ENCODE measurements at places on chromosomes 3 and 15.

DNA sequence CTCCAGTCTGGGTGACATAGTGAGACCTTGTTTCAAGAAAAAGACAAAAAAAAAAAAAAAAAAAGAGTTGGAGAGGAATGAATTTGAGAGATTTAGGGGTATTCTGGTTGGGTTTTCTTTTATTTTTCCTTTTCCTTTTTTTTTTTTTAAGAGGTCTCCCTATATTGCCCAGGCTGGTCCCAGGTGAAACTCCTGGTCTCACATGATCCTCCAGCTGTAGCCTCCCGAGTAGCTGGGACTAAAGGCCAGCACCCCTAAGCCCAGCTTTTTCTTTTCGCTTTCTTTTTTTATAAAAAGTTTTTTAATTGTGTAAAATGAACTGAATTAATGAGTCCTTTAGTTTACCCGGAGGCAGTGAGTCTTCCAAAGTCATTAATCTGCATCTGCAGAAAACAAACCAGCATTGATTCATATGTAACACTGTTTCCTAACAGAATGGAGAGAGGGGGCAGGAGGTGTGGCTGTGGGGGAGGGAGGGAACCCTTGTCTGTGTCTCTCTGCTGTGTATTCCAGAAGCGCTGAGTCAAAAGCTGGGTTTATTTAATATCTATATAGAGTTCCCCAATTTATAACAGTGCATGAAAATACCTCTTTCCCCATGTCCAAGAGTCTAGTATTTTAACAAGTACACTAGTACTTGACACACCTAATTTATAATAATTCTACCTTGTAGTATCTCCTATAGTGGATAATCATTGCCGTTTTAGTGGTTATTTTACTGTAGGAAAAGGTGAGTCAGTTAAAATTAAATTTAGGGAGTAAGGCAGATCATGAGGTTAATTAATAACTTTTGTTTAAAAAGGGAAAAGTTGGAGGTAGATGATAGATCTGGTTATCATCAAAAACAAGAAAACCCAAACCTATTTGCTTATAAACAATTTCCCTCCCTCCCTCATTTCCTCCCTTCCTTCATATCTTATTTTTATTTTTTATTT is 2.6 kb upstream of the DPPA4 start:
- no peak for DNase-seq

GRCh38 chr3:58591517-58592510 is 14.6 kb upstream of the FAM107A start:
- DNase-seq, result no peak

- no peak for DNase-seq
Measured at GRCh38 chr15:39752991-39753390, 29.6 kb downstream of the FSIP1 start.

DNA sequence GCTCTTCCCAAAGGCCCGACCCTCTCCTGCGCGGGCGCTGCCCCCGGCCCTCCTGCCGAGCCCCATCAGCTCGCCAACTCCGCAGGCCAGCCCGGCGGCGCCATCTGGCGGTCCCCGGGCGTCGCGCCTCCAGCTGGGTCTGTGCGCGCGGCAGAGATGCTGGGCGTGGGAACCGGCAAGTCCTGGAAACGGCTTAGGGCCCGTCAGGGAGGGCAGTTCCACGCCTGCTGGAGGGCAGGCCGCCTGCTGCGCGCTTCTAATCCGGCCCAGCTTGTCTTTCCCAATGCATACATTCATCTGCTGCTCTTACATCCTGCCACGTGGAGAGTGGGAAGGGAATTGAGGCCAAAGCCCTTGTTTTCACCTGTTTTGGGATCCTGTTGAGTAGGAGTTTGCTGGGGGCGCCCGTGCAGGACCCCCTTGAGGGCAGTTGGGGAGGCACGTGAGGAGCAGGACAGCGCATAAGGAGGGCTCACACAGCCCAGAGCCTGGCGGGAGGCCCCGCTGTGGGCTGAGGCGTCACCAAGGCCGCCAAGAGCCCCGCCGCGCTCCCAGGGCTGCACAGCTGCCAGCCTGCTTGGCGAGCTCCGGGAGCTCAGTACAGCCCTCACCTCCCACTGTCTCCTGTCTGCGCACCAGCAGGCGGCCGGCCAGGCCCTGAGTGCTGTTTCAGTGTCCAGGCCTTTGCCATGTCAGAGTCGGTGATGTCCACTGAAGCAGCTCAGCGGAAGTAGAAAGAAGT is 165.6 kb downstream of the NSMCE3 start:
- DNase-seq, result no peak

- peak; percentile 8 for DNase-seq
Measured at GRCh38 chr15:84741121-84741520, 7.3 kb upstream of the ZNF592 start.

DNA sequence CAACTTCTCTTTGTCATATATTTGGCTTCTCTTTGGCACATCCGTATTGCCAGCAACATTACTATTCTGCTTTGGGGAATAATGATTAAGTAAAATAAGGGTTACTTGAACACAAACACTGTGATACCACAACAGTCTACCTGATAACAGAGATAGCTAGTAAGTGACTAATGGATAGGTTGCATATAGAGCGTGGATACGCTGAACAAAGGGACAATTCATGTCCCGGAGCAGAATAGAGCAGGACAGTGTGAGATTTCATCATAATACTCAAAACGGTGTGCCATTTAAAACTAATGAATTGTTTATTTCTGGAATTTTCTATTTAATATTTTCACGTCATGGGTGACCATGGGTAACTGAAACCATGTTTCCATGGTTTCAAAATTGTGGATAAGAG is 54.1 kb downstream of the SCN5A start:
- no peak for DNase-seq

DNA sequence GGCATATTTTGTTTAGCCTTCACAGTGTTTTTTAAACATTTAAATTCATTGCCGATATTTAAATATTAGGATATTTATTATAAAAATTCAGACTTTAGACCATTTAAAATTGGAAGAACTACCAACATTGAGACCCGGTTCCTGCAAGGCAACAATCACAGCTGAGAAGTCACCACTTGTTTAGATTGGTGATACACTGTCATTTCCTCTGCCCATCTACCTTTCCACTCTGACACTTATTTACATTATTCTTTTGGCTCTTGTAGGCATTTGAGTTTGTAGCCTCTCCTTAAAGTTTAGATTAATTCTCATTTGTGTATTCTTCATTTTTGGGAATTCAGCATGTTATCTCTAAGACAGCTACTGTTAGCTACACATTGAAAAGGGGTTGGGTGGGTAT is 10.3 kb upstream of the IL20RB start:
- no peak for DNase-seq

DNA sequence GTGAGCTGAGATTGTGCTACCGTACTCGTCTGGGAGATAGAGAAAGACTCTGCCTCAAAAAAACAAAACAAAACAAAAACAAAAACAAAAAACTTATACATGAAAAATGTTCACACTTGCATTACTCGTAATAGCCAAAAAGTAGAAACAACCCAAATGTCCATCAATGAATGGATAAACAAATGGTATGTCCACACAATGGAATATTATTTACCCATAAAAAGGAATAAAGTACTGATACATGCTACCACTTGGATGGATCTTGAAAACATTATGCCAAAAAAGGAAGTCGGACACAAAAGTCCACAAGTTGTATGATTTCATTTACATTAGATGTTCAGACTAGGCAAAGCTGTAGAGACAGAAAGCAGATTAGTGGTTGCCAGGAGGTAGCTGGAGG is 26.7 kb downstream of the PCYT1A start:
- no peak for DNase-seq

DNA sequence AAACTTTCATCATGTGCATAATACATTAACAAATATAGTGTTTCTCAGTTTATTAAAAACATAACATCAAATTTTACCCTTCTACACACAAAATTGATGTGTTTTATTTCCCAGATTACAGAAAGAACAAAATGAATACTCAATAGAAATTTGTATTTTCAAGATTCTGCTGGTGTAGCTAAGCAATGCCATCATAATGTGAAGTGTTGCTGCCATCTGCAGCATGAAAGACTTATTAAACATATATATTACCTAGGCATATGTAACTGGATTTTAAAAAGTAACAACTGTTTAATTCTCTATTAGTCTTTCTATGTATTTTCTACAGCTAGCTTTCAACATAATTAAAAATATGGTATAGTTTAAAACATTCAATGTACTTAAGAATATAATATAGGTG is 27.5 kb downstream of the PLSCR5 start:
- DNase-seq, result peak; percentile 74

GRCh38 chr15:77702211-77702957 is 69.7 kb upstream of the LINGO1 start:
- peak; percentile 12 for DNase-seq

DNA sequence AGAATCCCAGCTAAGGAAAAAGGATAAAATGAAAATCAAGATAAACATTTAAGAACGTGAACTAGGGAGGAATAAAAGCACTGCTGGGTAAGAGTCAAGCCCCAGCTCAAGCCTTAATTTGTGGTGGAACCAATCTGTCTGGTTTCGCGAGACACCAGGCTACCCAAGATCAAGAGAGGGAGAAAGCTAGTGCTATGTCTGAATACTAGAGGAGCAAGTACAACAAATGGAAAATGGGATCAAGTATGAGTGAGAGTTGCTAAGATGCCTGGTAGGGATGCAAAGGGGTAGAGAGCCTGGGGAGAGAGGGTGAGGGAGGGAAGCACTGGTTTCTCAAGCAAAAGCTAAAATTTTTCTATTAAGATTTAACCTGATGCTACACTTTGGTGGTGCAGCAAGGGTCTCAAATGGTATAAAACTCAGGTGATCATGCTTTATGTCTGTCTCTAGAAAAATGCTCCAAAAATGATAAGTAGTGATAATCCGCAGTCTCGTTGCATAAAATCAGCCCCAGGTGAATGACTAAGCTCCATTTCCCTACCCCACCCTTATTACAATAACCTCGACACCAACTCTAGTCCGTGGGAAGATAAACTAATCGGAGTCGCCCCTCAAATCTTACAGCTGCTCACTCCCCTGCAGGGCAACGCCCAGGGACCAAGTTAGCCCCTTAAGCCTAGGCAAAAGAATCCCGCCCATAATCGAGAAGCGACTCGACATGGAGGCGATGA is 1.7 kb upstream of the SETD5 start:
- DNase-seq, result no peak

GRCh38 chr3:32681811-32682210 is 3.2 kb upstream of the CNOT10 start:
- no peak for DNase-seq

- no peak for DNase-seq
Measured at GRCh38 chr15:67004142-67004541, 61.3 kb upstream of the SMAD3 start.

- DNase-seq, result no peak
Measured at GRCh38 chr15:52082197-52083036, 30.2 kb downstream of the BCL2L10 start.

DNA sequence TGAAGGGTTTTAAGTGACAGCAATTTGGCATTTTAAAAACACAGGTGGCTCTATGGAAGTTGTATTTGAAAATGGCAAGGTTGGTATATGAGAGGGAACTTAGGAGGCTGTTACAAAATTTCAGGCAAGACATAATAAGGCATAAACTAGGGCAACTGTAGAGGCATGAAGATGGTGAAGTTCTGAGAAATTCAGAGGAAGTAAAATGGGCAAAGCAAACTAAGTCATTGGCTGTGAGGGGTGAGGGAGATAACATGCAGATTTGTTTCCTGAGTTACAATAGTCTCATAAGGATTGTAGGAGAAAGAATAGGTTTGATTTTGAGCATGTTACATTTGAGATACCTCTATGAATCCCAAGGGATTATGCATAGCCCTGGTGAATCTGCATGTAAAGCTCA is 302.9 kb upstream of the ARHGEF26 start:
- no peak for DNase-seq

- DNase-seq, result no peak
Measured at GRCh38 chr15:85737061-85737460, 57.7 kb downstream of the KLHL25 start.

DNA sequence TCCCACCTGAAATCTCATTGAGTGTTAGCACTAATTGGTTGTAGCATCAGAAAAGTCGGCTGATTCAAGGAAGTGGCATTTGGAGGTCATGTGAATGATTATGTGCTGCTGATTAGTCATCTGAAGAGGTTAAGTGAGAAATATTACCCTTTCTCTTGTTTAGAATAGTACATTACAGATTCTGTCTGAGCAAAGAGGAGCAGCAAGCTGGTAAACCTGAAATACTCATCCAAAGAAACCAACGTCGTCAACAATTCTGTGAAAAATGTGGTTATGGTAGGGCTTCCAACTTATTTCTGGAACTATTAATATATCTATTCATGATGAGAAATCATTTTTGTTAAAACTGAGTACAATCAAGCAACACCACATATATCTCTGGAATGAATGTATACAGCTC is 1024.9 kb downstream of the TUSC7 start:
- no peak for DNase-seq

- DNase-seq, result peak; percentile 17
Measured at GRCh38 chr3:126477061-126477380, 1.3 kb upstream of the ZXDC start.

DNA sequence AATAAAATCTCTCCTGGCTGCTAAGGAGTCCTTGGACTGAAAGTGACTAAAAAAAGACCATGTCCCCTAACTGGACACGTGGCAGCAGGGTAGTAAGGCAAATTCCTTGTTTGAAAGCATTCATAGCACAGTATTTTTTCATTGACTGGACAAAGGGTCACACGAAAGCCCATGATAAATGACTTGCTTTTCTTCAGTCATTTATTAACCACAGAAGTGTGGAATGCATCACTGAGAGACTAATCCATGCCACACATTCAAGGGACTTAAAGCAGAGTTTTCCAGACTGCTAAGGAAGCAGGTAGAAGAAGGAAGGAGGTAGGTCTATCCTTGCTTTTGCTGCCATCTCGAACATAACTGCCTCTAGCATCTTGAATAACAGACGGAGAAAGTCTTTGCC is 31.2 kb downstream of the CASR start:
- no peak for DNase-seq

DNA sequence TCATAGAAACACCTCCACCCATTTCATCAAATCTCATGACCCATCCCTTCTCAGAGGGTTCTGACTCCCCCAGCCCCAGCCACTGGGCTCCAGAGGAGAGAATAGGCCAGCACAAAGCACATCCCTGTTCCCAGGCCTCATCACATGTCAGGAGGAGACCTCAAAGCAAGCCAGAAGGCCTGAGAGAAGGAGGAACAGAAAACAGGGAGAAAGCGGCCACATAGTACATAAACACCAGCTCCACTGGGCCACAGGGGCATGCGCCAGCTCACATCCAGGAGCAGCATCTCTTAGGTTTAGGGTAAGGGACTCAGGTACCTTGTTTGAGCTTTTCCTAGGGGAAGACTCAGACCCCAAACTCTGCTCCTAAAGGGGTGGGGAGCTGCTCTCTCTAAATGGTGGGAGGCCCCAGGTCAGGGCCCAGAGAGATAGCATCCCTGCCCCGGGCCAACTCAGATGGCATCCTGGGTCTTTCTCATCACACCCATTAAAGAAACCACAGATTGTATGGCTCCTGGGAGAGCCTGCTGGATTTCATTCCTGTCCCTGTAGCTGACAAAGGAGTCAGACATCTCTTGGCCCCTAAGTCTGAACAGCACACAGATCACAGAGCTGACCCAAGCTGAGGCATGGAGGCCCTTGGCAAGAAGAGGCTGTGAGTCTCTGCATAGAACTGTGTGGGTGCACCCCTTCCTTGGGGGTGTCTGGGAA is 2.5 kb downstream of the SHF start:
- no peak for DNase-seq
